Colonic mucosa (tissue), 4 donors: ENCODE measurements at places on chromosomes 5 and 9. TPM values are rescaled to one million over a fixed set of nuclear protein-coding genes. Genes with fewer than 3 reads are reported as not detected.

DNA sequence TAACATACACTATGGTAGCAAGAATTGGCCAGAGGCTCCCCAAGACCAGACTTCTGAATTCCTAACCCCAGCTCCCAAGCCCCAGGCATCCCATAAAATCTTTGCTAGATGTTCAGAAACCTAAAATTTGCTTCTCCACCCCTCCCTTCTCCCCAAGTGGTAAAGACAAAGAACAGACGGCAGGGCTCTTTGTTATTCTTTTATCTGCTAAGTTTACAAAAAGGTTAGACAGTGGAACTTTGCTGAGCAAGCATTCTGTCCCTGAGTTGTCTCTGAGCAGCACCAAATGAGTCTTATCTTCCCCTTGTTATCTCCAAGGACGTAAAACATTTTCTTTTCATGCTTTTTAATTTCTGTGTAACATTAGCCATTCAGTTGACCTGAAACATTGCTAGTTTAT, 30.2 kb downstream of the TJP2 start:
- DNase-seq: no peak

DNA sequence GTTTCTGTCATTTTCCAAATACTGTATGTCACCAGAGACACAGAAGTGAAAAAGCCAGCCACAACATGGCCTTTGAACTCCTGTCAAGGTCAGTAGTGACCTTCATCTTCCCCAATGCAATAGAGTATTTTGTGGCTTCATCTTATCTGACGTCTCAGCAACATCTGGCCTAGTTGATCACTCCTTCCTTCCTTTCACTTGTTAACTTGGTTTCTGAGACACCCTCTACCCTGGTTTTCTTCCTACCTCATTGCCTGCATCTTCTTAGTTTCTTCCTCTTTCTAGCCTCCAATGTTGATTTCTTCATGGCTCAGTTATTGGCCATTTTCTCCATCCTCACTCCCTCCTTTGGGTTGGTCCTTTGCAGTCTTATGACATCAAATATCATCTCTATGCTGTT, 36.3 kb downstream of the GLIS3 start:
- DNase-seq: no peak

DNA sequence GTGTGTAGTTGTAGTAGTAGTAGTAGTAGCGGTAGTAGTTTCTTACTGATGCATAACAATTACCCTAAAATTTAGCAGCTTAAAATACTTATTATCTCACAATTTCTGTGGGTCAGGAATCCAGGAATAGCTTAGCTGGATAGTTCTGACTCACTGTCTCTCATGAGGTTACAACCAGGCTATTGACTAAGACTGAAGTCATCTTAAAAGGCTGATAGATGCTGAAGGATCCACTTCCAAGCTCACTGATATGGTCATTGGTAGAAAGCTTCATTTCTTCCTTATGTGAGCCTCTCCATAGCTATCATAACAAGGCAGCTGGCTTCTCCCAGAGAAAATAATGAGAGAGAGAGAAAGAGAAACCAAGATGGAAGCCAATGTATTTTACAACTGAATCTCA, 147.5 kb upstream of the FBXL17 start:
- DNase-seq: no peak

GRCh38 chr5:81842795-81843398, 92.0 kb upstream of the SSBP2 start:
- DNase-seq: no peak

DNA sequence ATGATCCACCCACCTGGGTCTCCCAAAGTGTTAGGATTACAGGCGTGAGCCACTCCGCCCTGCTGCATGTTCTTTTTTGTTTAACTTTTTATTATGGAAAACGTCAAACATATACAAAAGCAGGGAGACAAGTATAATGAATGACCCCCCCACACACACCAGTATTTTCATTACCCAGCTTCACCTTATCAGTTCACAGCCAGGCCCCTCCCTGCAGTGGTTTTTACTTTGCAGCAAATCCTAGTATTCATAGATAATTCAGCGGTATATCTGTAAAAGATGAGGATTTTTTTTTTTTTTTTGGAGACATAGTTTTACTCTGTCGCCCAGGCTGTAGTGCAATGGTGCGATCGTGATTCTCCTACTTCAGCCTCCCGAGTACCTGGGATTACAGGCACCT, 2.3 kb downstream of the POMT1 start:
- no peak for DNase-seq

GRCh38 chr5:32645246-32645645, 59.9 kb downstream of the SUB1 start:
- DNase-seq: no peak

DNA sequence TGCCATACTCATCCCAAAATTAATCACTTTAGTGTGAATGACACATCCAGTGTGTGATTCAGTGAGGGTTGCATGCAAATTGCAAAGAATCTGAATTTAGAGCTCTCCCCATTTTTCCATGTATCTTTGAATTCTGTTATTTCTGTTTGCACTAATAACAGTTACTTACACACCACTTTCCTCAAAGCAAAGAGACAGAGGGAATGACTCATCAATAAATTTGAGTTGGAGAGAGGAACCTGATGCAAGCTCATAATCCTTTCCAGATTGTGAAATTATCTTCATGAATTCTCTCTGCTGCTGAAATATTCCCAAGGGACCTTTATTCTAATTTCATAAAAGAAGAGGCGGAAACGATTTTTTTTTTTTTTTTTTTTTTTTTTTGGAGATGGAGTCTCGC, 204.8 kb downstream of the CDH9 start:
- DNase-seq: no peak

DNA sequence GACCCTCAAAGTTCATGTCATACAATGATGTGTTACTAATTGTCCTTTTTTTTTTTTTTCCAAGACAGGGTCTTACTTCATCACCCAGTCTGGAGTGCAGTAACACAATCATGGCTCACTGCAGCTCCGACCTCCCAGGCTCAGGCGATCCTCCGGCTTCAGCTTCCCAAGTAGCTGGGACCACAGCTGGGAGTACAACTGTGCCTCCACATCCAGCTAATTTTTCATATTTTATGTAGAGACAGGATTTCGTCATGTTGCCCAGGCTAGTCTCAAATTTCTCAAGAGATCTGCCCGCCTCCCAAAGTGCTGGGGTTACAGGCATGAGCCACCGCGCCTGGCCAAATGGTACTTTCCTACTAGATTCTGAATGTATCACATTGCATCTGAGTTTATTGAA, 49.4 kb upstream of the EBF1 start:
- no peak for DNase-seq

DNA sequence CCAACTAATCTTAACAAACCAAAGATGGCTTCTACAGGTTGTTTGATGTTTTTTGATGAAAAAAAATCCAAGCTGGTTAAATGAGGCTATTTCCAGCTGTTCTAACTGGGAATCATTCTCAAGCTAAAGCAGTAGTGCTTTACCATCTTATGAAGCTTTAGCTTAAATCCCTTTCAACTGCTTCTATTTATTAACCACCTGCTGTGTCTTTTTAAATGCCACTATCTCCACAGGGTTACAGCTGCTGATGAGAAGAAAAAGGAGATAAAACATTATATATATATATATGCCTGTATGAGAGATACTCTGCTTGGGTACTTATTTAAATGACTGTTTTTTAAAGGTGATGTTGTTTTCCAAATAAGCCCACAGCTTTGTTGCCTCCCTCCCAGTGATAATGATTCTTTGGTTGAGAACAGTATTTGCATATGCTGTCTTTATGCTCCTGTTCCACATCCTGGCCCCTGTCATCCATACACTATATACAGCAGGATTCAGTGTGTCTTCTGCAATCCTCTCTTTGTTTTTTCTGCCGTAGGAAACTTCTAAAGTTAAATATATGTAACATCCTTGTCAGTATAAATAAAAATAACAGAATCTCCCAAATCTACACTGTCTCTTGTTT, 164.0 kb downstream of the PAM start:
- DNase-seq: no peak

GRCh38 chr9:1034271-1034670, 15.9 kb upstream of the DMRT2 start:
- no peak for DNase-seq

GRCh38 chr5:8844847-8845246, 701.0 kb downstream of the SEMA5A start:
- no peak for DNase-seq

- no peak for DNase-seq
These were observed 13.5 kb downstream of the SNX2 start for GRCh38 chr5:122788371-122788770.

DNA sequence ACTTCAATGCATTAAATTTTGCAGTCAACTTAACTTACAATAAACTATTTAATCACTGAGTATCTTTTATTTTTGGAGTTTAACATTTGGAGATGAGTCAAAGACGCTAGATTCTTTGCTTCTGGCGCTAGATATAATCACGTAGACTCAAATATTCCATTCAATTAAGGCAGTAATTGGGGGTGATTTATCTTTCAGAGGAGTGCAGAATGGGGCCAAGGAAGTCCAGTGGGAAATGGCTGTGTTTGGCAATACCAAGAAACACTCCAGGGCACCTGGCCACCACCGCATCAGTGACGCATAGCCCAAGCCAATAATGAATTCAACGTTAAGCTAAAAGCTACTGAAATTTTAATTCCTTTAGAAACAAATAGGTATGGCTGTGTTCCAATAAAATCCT, 81.2 kb downstream of the PHAX start:
- no peak for DNase-seq

DNA sequence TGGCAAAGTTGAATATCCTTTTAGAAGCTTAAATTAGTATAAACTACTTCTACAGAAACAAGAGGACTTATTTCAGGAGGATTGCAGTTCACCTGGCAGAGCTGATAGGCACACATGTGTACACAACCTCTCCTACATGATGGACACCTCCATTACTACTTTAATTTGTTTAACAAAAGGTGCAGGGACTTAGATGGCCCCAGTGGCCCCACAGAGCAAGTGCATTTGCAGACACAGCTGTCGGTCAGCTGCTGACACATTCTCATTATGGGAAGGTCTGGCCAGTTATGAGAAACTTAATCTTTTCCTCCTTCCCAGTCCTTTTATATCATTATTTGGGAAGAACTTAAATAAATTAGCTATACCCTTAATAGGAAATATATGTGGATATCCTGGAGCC, 28.3 kb downstream of the TDRD7 start:
- no peak for DNase-seq

DNA sequence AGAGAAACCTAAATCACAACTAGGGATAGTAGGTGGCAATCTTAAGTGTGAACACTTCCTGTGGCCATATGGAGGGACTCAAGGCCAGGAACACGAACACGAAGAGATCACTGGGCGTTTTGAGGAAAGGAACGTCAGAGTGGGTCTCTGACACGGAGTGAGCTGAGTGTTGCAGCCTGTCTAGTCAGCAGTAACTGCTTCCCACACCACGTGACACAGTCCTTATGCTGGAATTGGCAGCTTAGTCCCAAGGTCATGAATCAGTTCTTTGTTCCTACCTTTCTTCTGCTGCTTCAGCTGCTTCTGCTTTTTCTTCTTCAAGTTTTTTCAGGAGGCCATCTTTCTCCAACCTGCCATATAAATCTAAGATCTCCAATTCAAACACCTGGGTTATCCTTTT, 18.2 kb downstream of the SPACA9 start:
- DNase-seq: no peak

GRCh38 chr5:179833056-179833708, 12.5 kb downstream of the SQSTM1 start:
- no peak for DNase-seq

GRCh38 chr5:1926071-1926440, 43.3 kb upstream of the IRX4 start:
- DNase-seq: no peak

DNA sequence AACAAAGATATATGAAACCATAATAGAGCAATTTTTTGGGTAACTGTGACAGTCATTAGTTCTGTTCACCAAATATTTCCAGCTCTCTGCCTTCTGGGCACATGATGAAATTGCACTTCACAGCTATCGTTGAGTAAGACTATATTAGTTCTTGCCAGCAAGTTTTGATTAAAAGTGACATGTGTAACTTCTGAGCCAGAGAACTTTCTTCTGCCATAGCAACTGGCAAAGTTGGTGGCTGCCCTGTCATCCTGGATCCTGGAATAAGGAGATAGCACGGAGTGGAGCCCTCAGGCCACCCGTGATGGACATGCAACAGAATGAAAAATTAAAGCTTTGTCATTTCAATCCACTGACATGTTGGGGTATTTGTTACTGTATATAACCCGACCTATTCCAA, 194.4 kb upstream of the VCAN start:
- DNase-seq: no peak

DNA sequence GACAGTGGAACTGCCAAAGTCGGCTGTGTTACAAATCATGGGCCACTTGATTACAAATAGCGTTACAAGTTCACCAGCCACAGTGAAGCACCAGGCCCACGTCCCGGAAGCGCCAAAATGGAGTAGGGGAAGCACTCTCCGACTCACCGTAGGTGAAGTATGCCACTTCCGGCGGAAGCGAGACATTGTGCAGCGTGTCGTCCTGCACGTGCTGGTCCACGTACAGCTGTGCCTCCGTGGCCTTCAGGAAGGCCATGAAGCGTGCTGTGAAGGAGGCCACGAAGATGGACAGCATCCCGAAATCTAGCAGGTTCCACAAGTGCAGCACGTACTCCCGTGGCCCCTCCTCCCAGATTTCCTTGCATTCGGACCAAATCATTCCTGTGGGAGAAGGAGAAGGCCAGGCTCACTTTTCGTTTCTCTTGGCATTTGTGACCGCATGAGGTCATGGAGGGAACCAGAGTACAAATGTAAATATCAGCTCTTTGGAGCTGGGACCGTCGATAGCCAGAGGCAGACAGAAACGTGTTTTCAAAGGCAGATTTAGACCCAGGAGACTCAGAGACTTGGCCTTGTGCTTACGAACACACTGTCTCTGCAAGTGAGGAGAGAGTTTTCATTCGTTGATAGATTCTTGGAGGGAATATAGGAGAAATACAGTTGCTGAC, 58.7 kb upstream of the SMIM32 start:
- DNase-seq: no peak

DNA sequence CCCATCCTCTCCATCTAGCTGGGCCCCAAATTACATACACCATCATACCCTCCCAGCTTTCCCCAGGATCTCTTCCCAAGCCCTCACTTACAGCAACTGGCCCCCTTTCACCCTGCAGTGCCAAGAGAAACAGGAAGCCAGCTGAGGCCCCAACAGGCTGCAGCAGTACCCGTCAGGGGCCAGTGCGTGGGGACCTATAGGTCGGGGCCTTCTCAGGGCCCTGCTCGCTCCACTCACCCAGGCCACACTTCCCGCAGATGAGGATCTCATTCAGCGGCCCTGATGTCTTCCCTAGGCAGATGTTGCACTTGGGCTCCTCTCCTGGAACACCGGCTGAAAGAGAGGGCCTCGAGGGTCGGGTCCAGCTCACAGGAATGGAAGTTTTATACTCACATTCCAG, 6.8 kb downstream of the PHF19 start:
- DNase-seq: no peak

GRCh38 chr5:60961685-60962084, 16.7 kb downstream of the NDUFAF2 start:
- no peak for DNase-seq

The ADGRV1 gene
- 5.1 TPM for total RNA-seq

The CDK9 gene
- total RNA-seq: 77.7 TPM

The HABP4 gene
- total RNA-seq: 4.4 TPM

The AGXT2 gene
- total RNA-seq: not detected

The NREP gene
- 19.0 TPM for total RNA-seq

The BAAT gene
- total RNA-seq: 0.30 TPM

The GLE1 gene
- total RNA-seq: 30.7 TPM
